Ureter (tissue), 1 donor: ENCODE measurements at places on chromosomes 7 and 10. TPM values are rescaled to one million over a fixed set of nuclear protein-coding genes. Genes with fewer than 3 reads are reported as not detected.
A peak's percentile ranks its signal among the peaks of the same experiment; 100 is the strongest.

DNA sequence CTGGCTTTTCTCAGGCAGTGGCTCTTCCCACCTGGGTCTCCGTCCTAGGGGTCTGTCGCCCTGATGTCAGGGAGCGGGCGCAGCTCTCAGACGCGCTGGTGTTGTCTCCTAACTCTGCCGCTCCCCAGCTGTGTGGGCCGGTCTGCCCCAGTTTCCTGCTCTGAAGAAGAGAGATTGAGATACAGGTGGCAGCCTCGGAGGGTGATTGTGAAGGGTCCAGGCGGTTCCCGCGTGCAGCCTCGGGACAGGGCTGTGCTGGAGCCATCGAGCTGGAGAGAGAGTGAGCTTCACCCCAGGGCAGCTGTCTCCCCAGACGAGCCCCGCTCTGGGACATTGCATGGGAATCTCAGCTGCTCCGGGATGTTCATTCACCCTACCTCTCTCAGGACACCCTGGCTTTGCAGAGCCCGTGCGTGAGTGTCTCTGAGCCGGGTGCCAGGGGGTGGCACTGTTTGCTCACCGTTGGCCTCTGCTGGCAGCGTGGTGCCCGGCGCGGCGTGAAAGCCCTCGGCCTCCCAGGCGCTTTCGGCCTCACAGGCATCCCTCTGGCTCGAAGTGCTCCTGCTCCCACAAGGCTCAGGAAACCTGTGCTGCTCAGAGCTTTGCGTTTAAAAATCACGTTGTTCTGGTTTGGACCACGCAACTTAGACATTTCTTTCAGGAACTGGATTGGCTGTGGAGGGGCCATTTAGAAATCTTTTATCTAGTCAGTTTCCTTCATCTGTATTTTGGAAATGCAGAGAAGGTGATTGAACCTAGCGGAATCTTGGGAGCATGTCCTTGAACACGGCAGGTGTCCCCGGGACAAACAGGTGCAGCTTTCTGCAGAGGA is 33.8 kb upstream of the ZFAND2A start:
- DNase-seq: peak; percentile 70

GRCh38 chr7:69699931-69700330 is 101.7 kb downstream of the AUTS2 start:
- DNase-seq: no peak

DNA sequence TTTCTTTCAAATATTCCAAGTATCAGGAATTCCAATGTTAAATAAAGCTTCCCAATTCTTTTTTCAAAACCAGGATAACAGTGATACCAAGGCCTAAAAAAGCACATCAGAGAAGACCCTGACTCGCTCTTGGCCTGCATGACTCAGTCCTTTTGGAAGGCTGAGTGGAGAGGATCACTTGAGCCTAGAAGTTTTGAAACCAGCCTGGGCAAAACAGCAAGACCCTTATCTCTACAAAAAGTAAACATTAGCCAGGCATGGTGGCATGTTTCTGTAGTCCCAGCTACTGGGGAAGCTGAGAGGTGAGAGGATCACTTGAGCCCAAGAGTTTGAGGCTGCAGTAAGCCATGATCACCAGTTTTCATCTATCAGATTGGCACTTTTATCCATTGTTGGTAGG is 18.7 kb downstream of the NFE2L3 start:
- no peak for DNase-seq

DNA sequence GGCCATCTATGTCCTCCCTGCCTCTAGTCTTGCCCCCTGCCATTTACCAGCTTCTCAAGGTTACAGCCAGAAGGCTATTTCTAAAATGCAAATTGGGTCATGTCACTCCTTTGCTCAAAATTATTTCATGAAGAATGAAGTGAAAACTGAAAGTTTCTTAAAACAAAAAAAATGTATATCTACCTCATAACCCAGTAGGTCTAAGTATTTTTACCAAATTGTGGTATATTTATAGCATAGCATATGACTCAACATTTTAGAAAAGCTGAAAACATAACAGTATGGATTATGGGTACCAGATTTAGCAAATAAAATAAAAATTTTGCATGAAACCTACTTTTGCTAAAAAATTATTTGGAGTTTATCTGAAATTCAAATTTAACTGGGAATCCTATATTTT is 78.4 kb downstream of the SLC16A9 start:
- DNase-seq: no peak

- DNase-seq: no peak
Measured at GRCh38 chr10:248307-248706, 113.1 kb downstream of the ZMYND11 start.

DNA sequence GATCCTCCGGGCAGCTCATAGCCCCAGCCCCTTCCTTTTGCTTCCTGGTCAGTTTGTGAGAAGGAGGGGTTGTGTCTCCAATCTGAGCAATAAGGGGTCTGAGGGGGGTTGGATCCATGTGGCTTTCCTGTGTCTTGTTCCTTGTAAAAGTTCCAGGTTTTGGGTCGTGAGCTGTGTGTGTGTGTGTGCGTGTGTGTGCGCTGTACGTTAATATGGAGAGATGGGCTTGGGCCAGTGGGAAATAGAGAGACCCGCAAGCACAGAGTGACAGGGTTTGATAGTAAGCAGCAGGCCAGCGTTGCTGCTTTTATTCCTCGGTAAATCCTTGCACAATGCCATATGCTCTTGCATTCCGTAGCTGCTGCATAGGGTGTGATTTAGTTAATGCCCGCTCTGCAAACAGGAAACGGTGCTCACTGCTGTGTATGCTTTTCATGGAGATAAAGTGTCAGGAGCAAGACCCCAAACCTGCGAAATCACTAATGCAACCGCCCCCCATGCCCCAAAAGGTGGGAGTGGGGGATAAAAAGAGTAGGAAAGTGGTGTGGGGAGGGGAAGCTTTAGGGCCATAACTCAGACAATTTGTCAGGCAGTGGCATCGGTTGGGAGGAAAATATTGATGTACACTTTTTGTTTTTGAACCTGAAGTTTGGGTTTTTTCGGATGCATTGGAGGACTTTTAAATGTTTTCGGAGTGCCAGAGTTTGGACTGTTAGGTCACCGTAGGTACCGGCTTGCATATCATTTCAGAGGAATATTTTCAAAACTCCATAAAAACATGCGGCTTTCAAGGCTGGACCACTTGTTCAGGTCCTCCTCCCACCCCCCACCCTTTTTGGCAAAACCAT is 108.7 kb downstream of the TCF7L2 start:
- no peak for DNase-seq

Gene TDRD1
- 0.23 TPM for total RNA-seq

GRCh38 chr7:71403202-71403946 is 271.4 kb downstream of the GALNT17 start:
- DNase-seq: no peak

- DNase-seq: no peak
Measured at GRCh38 chr7:73701357-73701995, 18.0 kb downstream of the STX1A start.

Gene WEE2
- total RNA-seq: not detected

Gene ST8SIA6
- 0.73 TPM for total RNA-seq

Gene SORCS3
- total RNA-seq: not detected

DNA sequence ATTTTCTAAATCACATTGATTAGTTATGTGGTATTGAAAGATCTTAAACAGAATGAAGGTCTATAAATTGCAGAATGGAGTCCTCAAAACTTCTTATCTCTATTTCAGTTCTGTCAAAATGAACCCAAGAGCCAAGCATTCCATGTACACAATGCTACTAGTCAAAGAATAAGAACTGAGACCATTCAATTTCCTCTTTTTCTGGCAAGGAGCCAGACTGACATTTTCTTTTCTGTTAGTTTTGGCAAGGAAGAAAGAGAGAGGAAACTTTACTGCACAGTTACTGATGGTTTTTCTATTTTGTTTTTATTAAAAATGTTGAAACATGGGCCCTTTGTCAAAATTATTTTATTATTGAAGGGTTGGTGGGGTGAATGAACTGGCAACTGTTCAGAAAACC is 181.8 kb upstream of the FERD3L start:
- DNase-seq: no peak

DNA sequence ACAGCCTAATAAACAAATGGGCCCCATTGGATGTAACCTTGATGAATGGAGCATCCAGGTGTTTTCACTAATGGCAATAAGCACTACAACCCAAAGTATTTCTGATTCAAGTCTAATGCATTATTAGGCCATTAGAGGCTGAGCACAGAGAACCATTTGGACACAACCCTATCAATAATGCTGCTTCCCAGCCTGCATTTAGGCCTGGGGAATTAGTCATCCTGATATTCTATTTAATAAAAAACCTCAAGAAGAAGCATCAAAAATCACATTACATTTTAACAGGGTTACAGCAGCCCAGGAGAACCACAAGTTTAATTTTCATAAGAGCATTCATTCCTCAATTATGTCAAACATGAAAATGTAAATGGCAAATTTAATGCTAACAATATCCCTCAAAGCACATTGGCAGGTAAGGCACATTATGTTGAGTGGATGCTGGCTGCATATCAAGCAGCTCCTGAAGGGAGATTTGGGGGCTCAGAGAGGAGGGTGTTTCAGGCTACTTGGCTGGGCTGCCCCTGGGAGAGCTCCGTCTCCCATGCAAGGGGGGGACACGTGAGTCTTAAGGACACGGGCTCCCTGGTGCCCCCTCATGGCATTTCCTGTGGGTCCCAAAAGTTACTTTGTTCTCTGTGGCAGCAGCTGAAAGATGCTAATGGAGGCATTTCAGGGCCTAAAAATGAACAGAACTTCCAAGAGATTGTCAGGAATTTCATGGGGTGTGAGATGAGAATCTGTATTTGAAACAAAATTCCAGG is 143.4 kb downstream of the HERPUD2 start:
- DNase-seq: no peak

GRCh38 chr10:42952931-42953683 is 123.8 kb upstream of the RET start:
- DNase-seq: no peak

- no peak for DNase-seq
Measured at GRCh38 chr7:7673240-7673550, 32.6 kb downstream of the UMAD1 start.

- DNase-seq: no peak
Measured at GRCh38 chr10:17578603-17579002, 38.6 kb downstream of the HACD1 start.

GRCh38 chr7:116661865-116662264 is 10.1 kb upstream of the MET start:
- DNase-seq: no peak

DNA sequence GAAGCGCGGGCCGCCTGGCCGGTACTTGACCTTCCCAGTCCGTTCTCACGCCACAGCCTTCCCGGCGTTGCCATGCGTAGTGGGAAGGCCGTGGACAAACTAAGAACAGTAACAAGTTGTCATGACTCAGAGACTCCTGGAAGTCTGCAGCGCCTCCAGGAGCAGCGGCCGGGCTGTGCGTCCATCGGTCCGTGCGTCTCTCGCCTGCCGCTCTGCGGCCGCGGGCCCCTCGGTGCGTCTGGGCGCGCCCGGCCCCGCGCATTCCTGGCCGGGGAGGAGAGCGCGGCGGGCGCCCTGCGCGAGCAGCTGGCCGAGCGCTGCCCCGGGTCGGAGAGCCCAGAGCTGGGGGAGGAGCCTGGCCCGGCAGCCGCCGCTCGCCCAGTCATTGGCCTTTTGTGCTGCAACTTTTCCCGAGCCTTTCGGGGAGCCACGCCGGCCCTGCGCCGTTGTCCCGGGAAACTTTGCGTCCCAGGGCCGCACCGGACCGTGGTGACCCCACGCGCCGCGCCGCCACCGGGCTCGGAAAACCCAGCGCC is 123.7 kb downstream of the TACC2 start:
- DNase-seq: peak; percentile 87

Gene TRA2A
- total RNA-seq: 147 TPM

DNA sequence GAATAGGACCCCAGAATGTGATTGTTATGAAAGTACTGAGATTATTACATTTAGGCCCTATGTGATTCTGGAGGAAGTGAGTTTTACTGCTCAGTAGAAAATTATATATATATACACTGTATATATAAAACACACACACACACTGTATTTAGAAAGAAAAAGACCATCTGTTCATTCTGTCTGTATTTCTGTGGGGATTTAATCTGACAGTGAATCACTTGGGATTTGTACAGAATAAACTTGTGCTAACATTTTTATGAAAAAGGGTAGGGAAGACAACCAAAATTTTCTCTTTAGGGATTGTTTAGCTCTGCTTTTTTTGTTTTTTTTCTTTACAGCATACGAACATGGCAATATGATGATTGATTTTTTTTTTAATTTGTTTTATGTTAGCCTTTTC is 142.7 kb downstream of the EXOC4 start:
- no peak for DNase-seq

- no peak for DNase-seq
Measured at GRCh38 chr7:94974423-94974822, 67.0 kb downstream of the PPP1R9A start.

DNA sequence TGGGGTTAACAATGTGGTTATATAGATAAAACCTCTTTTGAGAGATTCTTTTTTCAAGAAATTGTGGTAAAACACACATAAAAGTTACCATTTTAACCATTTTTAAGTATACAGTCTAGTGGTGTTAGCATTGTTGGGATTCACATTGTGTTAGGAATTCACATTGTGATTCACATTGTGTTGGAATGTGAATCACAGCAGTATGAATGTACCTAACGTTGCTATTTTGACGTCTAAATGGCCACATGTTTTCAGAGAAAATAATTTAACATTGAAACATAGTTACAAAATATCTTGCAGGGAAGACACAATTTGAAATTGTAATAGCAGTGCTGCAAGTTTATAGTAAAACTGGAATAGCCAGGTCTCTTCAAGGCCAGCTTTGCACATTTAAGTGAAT is 129.0 kb downstream of the BICC1 start:
- DNase-seq: no peak

DNA sequence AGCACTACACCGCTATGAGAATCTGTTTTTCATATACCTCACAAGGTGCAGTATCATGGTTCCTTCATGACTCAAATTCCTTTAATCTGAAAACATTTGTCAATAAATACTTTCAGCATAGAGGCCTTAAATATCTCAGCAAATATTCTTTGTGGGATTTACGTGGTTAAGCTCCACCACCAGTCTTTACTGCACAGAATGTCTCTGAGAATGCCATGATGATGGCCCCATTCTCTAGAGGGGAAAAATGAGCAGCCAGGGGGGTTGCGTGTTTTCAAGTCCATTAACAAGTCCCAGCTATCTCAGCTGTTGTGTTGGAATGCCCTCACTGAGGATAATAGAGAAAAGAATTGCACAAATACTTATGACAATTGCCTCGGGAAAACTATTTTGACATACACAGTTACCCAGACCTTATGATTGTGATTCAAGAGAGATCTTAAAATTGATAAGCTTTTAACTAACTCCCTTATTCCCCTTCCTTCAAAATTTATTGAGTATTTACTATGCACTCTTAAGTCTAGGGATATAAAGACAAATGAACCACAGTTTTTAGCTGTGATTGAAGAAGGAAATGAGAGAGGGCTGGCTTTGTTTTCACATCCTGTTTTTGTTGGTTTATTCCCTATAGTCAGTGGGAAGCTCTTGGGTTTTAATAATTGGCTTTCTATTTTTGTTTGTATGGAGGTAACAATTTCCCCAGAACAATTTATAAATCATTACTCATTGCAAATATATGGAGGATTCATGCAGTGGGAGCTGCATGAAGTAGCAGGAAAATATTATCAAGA is 176.5 kb upstream of the VWC2 start:
- DNase-seq: no peak
